ENCODE measurements at places on chromosomes 12 and 14.

- no peaks in the 10 kb centered on the region for H3K27me3 ChIP-seq
- DNase-seq: no peak
- no peaks in the 10 kb centered on the region for H3K36me3 ChIP-seq
- no peak overlapping the region for H3K4me3 ChIP-seq
Measured at GRCh38 chr14:50025776-50026175, 90.6 kb downstream of the VCPKMT start.

DNA sequence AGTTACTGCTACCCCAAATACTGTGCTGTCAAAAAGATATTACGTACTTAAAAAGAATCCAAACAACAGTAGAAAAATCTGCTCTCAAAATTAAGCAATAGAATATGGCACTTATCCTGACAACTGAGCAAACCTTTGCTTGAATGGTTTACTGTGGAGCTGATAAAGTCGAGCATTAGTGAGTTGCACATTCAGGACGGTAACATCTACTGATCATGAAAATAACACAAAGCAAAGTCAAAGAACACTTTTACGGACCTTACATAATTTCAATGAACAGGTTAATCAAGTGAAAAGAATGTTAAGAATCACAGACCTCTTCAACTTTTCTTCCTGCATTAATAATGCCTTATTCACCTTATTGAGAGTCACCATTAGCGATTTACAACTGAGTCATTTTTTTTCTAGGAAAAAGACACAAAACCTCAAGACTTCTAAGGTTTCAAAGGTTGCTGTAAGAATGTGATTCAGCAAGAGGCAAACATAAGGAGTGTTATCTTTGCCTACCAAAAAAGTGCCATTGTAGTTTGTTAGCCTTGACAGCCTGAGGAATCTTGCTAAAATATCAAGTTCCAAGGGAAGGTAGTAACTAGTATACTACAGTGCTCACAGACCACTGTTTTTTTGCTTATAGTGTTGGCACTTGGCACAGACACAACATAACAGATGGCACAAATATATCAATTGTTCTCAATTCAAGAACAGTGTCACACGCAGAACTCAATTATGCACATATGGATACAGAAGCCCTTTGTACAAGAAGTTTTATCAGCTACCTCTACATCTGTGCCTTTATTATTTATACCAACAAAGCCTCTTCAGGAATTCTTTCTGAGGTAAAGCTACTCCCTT is 334.2 kb upstream of the RPL10L start:
- H3K36me3 ChIP-seq: no peaks in the 10 kb centered on the region
- H3K27ac ChIP-seq: no peak overlapping the region
- no peak overlapping the region for H3K4me3 ChIP-seq
- no peaks in the 10 kb centered on the region for H3K4me1 ChIP-seq

DNA sequence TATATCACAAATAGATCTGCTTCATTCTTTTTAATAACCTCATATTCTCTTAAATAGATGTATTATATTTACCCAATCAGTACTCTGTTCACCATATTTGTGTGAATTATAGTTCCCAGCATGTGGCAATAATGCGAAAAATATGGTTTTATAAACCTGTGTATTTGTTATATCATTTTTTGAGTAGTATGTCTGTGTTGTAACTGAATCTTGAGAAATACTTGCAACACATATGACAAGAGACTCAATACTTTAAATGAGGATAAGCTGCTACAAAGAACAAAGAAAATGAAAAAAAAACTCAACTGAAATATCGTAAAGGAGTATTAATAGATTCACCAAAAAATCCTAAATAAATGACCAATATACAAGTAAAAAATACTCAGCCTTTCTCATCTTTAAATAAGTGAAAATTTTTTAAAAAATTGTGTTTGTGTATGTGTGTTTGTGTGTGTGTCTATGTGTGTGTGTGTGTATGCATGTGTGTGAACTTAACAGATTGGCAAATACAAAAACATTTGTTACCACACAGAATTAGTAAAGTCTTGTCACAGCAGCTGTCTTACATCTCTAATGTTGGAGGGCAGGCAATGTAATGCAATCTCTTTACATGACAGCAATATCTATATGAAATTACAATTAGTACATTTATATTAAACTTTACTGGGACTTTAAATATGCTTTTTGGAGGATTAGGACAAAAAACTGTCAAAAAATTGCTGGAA is 441.9 kb upstream of the MGAT4C start:
- DNase-seq: no peak
- no peaks in the 10 kb centered on the region for H3K4me1 ChIP-seq
- no peak overlapping the region for H3K27ac ChIP-seq

DNA sequence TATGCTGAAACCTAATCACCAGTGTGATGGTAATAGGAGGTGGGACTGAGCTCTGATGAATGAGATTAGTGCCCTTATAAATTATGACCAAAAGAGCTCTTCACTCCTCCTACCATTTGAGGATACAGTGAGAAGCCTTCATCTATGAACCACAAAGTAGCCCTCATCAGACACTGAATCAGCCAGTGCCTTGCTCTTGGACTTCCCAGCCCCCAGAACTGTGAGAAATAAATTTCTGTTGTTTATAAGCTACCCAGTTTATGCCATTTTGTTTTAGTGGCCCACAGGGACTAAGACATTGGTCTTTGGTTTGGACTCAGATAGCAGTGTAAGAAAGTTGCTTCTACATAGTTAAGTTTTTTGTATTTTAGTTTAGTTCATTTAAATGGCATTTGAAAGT is 32.9 kb downstream of the ABHD12B start:
- H3K4me3 ChIP-seq: no peak overlapping the region
- H3K27me3 ChIP-seq: no peaks in the 10 kb centered on the region
- DNase-seq: no peak
- peaks cover 2% of the 10 kb centered on the region for H3K36me3 ChIP-seq

GRCh38 chr14:55712491-55712890 is 132.5 kb downstream of the KTN1 start:
- no peaks in the 10 kb centered on the region for H3K27me3 ChIP-seq
- H3K36me3 ChIP-seq: no peaks in the 10 kb centered on the region
- H3K27ac ChIP-seq: no peak overlapping the region
- H3K4me1 ChIP-seq: no peaks in the 10 kb centered on the region
- DNase-seq: no peak

- H3K4me3 ChIP-seq: no peak overlapping the region
- no peaks in the 10 kb centered on the region for H3K36me3 ChIP-seq
- H3K27ac ChIP-seq: no peak overlapping the region
- H3K27me3 ChIP-seq: peaks cover 95% of the 10 kb centered on the region
Measured at GRCh38 chr12:114404083-114404925, 1.6 kb downstream of the TBX5 start.

DNA sequence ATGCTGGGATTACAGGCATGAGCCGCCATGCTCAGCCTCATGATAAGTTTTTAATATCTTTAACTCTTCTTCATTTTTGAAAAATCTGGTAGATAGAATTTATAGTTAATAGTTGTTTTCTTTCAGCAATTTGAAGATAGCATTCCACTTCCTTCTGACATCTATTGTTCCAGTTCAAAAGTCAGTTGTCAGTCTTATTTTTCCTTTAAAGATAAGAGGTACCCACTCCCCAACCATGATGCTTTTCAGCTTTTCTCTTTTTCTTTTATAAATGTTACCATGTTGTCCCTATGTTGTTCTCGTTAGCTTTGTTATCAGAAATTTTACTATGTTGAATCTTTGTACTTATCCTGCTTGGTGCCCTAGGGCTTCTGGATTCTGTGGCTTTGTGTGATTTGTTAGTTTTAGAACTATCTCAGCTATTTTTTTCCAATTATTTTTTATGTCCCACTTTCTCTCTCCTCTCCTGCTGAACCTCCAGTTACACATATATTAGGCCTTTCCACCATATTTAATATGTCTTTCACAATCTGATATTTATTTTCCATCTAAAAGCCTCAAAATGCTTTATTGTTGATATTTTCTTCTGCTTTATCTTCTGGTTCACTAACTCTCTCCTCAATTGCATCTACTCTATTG is 181.6 kb upstream of the FOXN3 start:
- H3K27ac ChIP-seq: no peak overlapping the region
- no peaks in the 10 kb centered on the region for H3K36me3 ChIP-seq
- H3K27me3 ChIP-seq: no peaks in the 10 kb centered on the region
- H3K4me1 ChIP-seq: peaks cover 1% of the 10 kb centered on the region

DNA sequence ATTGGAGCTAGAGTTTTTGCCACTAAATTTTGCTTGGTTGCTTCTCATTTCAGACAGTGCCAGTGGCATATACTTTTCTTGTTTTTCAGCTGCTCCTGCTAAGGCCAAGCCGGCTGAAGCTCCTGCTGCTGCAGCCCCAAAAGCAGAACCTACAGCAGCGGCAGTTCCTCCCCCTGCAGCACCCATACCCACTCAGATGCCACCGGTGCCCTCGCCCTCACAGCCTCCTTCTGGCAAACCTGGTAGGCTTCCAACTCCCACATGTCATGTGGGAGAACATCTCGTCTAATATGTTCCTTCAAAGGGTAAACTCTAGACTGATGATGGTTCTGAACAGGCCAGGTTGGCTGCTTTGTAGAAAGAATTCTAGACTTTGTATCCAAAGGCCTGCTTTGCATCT is 11.0 kb downstream of the DLST start:
- no peak overlapping the region for H3K27ac ChIP-seq
- no peak overlapping the region for H3K4me3 ChIP-seq
- DNase-seq: no peak
- H3K4me1 ChIP-seq: no peaks in the 10 kb centered on the region
- H3K27me3 ChIP-seq: no peaks in the 10 kb centered on the region

Data from iPS DF 6.9 (cell line).